C1 segment of cervical spinal cord (tissue), 14 donors: ENCODE measurements at places on chromosomes 5 and 9.

GRCh38 chr5:117242028-117242427 lies 667.4 kb upstream of the SEMA6A start:
- no peak for DNase-seq

- no peak for DNase-seq
Observed at GRCh38 chr9:89154651-89155336, 23.8 kb downstream of the SHC3 start.

GRCh38 chr5:144026286-144026685 lies 144.2 kb downstream of the YIPF5 start:
- DNase-seq = no peak

DNA sequence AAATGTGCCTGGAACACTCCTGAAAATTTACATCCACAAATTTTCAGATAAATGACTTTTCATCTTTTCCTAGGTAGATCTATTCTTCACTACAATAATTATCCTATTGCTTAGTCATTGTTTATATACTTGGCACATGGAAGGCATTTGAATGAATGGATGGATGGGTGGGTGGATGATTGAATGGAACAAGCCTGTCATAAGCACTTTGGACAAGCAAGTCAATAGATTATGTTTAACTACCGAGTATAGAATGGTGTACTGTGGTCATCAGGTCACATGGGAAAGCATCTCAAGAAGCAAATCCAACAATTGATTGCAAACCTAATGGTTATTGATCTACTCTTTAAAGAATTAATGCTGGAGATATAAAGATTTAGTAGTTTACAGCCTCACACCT lies 114.4 kb upstream of the DMRTA1 start:
- no peak for DNase-seq

DNA sequence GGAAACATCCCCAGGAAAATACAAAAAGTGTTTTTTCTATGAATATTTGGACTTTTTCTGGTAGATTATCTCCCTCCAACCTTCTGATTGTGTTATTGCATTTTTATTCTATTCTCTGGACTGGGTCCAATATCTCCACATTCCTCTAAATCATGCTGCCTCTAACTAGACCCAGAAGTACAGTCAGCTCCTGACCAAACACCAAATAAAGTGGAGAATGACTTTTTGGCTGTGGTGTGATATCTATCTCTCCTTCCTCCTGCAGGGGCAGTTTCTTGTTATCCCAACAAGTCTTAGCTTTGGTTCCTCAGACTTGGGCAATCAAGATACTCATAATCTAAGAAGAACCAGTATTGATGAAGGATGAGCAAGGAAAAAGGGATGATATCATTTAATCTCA lies 3.2 kb upstream of the RAI14 start:
- DNase-seq = no peak

DNA sequence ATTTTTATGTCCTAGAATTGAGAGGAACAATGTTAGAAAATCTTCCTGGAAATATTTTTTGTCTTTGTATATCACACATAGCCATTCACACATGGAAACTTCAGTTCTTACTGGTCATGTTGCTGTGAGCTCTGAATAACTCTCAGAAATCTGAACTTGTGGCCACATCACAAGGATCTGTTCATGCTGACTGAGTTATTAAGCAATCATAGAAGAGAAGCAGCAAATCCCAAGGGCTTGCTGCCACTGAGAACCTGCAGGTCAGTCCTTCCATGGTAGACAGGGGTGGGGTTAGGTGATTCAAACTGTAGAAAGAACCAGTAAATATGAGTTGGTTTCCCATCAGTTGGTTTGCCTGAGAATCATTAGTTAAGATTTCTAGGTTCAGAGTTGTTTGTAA lies 27.6 kb downstream of the SGCD start:
- DNase-seq = no peak

- DNase-seq = peak; percentile 94
Observed at GRCh38 chr5:124519396-124519795, 227.0 kb downstream of the ZNF608 start.

DNA sequence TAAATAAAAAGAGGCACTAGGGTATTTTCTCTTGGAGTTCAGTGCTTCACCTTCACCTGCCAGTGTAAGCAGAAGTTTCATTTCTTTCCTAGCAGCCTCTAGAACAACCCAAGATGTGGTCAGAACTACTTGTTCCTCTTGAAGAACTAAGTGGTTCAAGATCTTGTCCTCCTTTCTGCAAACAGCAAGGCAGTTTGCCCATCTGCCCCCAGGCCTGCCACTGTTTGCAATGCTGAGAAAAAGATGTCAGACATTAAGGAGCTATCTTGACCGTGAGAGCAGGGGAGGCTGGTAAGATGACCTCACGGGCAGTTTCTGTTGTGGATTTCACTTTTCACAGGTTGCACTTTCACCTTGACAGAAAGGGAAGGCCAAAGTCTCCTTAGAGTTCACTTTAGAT lies 52.0 kb upstream of the KLF4 start:
- DNase-seq = no peak

DNA sequence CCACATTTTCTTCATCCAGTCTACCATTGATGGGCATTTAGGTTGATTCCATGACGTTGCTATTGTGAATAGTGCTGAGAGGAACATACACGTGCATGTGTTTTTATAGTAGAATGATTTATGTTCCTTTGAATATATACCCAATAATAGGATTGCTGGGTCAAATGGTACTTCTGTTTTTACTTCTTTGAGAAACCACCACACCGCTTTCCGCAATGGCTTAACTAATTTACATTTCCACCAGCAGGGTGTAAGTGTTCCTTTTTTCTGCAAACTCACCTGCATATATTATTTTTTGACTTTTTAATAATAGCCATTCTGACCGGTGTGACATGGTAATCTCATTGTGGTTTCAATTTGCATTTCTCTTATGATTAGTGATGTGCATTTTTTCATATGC lies 82.2 kb upstream of the RFX3 start:
- no peak for DNase-seq

DNA sequence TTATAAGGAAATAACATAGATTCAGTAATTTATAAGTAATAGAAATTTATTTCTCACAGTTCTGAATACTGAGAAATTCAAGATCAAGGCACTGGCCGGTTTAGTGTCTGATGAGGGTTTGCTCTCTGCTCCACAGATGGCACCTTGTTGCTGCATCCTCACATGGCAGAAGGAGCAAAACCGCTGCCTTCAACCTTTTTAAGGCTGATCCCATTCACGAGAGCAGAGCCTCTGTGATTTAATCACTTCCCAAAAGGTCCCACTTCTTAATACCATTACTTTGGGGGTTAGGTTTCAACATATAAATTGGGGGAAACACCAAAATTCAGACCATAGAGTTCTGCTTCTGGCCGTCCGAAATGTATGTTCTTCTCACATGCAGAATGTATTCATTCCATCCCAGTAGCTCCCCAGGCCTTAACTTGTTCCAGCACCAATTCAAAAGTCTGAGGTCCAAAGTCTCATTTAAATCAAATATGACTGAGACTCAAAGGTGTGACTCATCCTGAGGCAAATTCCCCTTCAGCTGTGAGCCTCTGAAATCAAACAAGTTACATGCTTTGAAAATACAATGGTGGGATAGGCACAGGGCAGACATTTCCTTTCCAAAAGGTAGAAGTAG lies 30.6 kb downstream of the BAAT start:
- no peak for DNase-seq

DNA sequence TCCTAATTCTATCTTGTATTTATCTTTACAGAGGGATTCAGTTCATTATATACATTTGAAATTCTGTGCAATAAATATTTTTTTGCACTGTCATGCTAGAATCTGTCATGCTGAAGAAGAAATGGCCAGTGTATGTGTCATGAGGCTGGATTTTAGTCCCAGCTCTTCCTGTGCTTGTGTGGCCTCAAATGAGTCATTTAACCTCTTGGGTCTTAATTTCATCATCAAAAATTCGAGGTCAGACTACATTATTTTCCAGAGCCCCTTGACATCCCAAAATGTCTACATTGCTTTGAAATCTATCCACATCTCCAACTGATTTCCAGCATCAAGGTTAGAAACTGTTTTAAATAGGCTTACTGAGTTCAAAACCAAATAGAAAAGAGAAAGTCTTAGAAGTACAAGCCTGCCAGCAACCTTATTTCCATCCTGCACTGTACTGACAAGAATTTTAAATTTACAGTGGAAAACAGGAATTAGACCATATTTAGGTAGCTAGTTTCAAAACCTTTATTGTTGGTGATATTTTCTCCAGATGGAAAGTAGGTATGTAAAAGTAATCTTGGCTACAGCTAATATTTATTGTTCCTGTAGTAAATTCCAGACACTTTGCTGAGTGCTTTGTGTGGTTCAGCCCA lies 96.7 kb upstream of the MAMDC2 start:
- no peak for DNase-seq

- no peak for DNase-seq
Observed at GRCh38 chr9:121701736-121702261, 50.4 kb downstream of the DAB2IP start.

GRCh38 chr9:137359850-137360249 lies 57.8 kb upstream of the NRARP start:
- no peak for DNase-seq

GRCh38 chr5:87781976-87782375 lies 369.2 kb upstream of the CCNH start:
- no peak for DNase-seq

- no peak for DNase-seq
Observed at GRCh38 chr5:16588434-16589214, 28.2 kb downstream of the RETREG1 start.

DNA sequence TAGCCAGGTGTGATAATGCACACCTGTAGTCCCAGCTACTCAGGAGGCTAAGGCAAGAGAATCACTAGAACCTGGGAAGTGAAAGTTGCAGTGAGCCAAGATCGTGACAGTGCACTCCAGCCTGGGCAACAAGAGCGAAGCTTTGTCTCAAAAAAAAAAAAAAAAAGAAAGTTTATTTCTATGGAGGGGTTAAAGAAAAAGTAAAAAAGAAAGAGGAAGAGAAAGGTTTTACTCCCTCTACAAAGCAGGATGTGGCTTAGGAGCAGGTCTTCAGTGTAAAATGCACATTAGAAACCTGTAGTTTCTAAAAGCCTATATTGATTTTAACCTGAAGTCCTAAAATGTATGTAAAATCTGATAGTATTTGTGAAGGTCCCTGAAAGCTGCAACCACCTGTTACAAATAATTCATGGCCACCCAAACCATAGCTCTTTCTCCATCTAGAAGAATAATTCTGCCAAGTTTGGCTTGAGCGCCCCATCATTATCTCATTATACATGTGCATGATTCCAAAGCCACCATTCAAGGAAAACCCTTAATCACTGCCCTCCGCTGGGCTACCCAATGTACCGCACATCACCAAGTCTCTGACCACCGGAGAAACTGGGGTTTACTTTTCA lies 3.4 kb downstream of the FNBP1 start:
- no peak for DNase-seq

DNA sequence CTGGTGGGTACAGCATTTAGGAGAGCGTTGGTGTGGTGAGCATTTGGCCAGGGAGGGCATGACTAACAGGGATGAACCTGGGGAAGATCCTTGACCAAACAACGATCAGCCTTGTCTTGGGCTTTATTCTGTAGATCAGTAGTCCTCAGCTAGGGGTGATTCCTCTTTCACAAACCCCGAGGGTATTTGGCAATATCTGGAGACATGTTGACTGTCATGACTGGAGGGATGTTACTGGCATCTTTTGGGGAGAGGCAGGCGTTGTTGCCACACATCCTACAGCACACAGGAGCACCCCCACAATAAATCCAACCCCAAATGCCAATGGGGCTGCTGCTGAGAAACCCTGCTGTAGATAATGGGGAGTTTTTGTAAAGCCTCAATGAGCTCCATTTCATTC lies 43.9 kb downstream of the OSTF1 start:
- no peak for DNase-seq

GRCh38 chr9:114221706-114222465 lies 66.5 kb downstream of the COL27A1 start:
- DNase-seq = no peak

- no peak for DNase-seq
Observed at GRCh38 chr9:68698943-68699509, 6.0 kb upstream of the PIP5K1B start.

- no peak for DNase-seq
Observed at GRCh38 chr5:83837265-83837907, 116.7 kb upstream of the HAPLN1 start.
